Activated CD4-positive, alpha-beta T cell treated with anti-CD3 and anti-CD28 coated beads for 1 hour (primary cell): ENCODE measurements at places on chromosomes 4 and X.

DNA sequence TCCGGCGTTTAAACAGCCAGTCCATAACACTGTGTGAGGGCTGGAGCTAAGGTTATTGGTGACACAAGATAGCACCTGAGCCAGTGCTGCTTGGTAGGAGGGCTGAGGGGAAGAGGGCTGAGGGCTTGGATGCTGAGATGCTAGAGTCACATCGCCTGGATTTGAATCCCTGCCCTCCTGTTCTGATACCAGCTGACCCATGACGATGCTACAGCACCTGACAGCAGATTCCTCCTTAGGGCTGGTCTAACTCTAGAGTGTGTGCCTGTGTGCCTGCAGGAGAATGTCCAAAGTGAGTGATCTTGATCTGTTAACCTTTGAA is 102.5 kb downstream of the PTTG2 start:
- DNase-seq: no peak

- DNase-seq: no peak
These were observed 126.6 kb downstream of the PPP4R3C start for GRCh38 chrX:27336466-27337091.

GRCh38 chr4:158462611-158463010 is 59.1 kb upstream of the RXFP1 start:
- no peak for DNase-seq

- no peak for DNase-seq
These were observed 2023.0 kb upstream of the AGA start for GRCh38 chr4:179465131-179465797.

GRCh38 chr4:44725166-44725565 is 1.2 kb downstream of the GNPDA2 start:
- no peak for DNase-seq

DNA sequence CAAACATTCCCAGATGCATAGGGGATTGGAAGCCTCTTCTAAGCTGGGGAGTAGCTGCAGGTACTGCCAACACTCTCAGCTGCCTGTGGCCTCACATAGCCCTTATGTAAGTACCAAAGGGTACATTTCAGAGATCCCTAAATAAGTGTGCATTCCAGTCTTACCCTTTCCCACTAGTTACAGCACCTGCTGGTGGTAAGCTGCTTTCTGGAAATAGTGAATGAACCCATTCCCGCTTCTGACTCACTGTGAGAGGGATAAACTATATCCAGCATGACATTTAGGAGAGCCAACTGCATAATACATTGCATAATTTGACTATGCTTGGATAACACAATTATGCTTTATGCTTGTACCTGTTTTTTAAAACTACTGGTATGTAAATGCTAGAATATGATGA is 149.0 kb downstream of the FAM13A start:
- DNase-seq: no peak

- DNase-seq: no peak
These were observed 65.5 kb downstream of the GLRA3 start for GRCh38 chr4:174763454-174764104.

DNA sequence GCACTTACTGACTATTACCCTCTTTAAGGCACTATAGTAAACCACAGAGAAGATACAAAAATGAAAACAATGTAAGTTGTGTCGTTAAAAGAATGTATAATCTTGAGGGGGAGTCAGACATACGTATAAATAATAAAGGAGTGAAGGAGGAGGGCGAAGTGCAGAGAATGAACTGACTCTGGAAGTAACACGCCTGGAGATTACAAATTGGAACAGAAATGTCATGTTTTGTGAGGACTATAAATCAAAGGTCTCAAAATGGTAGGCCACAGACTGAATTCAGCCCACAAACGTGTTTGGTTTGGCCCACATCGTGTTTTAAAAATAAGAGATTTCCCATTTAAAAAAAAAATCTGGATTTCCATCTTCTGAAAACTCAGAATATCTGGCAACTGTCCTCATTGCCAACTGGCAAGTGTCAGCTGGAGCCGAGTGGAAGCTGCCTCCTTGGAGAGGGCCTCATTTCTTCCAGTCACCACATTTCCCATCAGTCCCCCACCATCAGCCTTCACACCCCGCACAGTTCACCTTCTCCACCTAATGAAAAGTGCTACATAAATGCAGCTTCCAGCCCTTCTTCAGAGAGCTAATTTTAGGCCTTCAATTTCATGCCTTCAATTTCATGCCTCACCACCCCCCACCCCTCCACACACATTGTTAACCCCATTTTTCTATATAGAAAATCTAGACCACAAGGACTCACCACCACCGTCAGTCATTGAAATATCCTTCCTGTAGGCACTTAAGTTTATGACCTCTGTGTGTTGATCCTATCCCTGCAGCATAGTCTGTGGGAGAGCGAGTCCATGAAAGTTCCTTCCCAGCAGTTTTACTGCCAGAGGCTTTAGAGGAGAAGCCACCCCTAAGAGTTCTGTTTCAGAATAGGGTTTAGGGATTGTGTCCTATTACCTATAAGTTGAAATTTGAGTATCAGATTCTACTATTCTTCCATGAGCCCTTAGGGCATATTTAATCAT is 32.0 kb upstream of the COL25A1 start:
- DNase-seq: no peak

DNA sequence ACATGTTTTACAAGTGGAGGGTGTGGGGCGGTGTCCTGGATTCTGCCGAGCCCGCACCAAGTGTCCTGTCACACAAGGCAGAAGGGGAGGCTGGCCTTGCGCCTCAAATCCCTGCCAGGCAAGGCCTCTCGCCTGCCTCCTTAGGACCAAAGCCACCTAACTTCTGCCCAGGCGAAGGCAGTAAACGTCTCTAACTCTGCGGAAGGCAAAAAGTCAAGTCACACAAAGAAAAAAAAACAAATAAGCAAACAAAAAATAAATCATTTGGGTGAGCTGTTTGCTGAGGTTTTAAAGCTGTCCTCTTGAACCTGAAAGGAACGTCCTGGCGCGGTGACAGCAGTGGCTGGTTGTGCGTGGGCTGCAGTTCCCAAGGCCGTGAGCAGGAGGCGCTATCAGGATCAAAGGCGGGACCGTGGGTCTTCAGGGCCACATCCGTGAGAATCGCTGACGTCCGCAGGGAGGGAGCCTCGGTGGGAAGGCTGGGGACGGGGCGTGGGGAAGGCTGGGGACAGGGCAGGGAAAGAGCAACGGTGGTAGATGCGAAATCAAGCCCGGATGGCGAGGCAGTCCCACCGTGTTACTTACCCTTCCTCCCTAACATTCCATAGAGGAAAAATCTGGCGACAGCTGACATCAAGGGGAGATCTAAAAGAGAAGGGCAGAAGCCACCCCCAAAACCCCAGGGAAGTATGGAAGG is 99.1 kb downstream of the TRAPPC11 start:
- no peak for DNase-seq

- no peak for DNase-seq
These were observed 118.4 kb upstream of the WDR17 start for GRCh38 chr4:175947117-175947722.

GRCh38 chrX:118726887-118727685 is at the start of gene IL13RA1:
TSS of gene IL13RA1 (plus strand) at chrX:118727606. CDS start at chrX:118727639, 33 bp downstream.
- DNase-seq: no peak

DNA sequence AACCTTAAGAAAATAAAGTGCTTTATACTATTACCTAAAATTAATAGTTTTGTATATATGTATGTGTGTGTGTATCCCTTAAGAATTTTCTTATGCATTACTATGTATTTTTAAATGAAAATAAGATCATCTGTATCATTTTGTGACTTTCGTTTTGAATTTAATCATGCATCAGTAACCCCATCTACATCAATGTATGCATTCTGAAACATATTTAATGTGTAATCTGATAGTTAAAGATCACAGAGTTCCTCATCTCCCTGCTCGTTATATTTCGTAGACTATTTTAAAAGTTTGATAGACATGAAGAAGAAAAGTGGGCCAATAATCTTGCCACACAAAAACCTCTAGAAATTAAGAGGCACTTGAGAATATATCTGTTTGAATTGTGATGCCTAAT is 7.4 kb downstream of the BMPR1B start:
- DNase-seq: no peak

- no peak for DNase-seq
These were observed 614 bp downstream of the BEX3 start for GRCh38 chrX:103376979-103377324.

- no peak for DNase-seq
These were observed 163.5 kb downstream of the MGST2 start for GRCh38 chr4:139828966-139829664.

DNA sequence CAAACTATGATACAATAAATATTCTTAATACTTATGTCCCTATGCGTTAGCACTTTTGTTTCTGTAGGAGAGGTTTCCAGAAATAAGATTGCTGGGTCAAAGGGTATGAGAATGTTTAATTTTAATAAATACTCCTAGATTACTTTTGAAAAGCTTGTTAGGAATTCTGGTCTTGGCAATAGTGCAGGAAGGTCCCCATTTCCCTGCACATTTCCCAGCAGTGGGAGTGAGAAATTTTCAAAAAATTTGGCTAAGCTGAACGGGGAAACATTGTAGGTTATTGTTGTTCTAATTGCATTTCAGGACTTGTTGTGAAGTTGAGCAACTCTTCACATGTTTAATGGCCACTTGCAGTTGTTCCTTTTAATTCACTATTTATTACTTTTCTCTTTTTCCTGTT is 27.1 kb downstream of the IGFBP7 start:
- no peak for DNase-seq

DNA sequence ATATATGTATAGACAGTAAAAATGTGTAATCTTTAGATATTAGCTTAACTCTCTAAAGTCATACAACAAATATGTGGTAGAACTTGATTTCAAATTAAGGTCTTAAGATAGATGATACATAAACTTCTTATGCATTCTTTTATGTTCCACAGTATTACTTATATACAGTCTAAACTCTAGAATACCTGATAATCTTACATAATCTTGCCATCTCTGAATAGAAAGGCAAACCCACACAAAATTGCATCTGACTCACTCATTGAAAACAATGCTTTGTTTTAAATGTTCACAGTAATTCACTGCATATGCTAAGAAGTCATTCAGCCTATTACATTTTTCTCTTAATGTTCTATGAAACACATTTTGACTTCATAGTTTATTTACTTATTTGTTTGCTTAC is 10.1 kb downstream of the SULT1B1 start:
- no peak for DNase-seq

GRCh38 chrX:57286507-57287251 is at the start of gene FAAH2:
TSS of gene FAAH2 (plus strand) at chrX:57286706. CDS start at chrX:57286826, 120 bp downstream.
- DNase-seq: peak; percentile 45

- DNase-seq: no peak
These were observed 241.4 kb downstream of the GRIA3 start for GRCh38 chrX:123425471-123425870.

DNA sequence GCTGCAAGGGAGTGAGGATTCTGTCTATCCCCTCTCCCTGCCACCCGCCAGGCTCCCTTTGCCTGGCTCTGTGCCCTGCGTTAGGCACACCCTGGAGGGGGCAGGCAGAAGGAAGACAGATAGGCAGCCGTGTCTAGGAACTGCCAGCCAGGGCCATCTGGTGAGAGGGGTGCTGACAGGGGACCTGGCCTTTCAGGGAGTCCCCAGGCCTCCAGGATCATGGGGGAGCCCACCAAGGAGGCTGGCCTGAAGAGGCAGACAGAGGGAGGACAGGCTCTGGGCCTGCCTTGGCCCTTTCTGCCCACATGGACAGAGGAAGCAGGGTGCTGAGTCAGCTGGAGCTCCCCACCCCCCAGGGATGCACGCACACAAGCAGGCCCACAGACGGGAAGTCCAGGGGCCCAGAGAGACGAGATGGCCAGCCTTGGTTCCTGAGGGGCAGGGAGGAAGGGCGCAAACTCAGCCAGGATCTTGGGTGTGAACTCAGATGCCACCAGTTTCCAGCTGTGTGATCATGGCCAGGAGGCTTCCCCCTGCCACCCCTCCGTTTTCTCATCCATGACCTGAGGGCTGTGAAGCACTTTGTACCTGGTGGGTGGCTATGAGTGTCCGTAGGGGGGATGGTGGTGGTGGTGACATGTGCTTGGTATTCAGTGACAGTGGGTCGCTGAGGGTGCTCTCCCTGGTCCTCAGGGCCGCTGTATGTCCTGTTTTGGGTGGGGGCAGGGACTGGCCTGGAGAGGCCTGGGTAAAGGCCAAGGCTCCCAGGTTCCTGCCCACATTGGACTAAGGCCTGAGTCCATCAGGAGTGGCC is 1.8 kb downstream of the SH3BP2 start:
- DNase-seq: no peak

DNA sequence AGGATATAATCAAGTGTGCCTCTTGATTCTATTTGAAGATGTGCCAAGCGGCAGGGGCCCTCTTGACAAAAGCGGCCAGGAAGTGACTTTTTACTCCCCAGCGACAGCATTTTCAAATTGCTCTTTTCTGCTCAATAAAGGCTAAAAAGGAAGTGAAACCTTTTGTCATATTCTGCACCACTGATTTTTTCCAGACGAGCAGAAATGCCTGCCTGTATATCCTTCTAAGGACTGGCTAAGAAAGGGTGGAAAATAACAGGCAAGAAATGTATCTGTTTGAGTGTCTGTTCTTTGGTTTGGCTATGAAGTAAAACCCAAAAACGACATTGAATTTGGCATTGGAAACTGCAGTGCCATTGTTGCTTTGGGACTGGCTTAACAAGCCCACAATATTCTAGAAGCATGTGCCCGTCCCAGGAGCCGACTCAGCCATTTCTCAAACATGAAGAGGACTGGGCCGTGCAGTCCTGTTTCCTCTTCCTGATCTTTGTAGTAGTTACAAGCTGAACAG is 25.4 kb downstream of the TMSB4X start:
- DNase-seq: no peak

DNA sequence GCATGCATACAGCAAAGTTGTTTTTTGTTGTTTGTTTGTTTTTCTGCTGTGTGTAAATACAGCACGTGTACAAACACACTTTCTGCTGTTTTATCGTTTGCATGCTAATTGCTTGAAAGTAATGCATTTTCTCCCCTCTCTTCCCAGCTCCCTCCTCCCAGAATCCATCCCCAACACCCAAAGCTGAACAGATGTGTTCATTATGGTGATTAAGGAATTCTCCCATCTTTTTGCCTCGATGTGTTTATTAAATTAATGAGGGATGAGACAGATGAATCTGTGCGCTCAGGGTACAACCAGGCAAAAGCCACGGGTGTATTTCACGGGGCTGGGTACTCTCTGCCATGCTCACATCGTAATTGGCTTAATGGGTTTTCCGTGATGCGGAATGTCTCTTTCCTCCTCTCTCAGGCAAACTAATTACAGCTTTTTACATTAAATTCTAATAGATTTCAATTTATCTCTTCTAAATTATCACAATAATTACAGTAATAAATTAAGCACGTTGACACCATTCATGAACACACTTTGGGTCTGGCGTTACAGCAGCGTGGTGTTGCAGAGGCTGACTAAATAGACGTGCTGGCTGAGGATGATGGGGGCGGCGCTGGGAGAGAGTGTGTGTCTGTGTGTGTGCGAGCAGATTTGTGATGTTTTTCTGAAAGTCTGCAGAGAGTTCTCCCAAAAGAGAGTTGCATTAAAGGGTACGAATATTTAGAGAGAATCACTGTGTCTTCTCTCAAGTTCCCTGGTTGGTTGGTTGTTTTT is 117.7 kb downstream of the CRLF2 start:
- DNase-seq: no peak
